Left cardiac atrium (tissue), 4 donors: ENCODE measurements at places on chromosomes 11 and 22.

GRCh38 chr11:26478710-26479109 lies 93.4 kb downstream of the MUC15 start:
- no peak for DNase-seq

DNA sequence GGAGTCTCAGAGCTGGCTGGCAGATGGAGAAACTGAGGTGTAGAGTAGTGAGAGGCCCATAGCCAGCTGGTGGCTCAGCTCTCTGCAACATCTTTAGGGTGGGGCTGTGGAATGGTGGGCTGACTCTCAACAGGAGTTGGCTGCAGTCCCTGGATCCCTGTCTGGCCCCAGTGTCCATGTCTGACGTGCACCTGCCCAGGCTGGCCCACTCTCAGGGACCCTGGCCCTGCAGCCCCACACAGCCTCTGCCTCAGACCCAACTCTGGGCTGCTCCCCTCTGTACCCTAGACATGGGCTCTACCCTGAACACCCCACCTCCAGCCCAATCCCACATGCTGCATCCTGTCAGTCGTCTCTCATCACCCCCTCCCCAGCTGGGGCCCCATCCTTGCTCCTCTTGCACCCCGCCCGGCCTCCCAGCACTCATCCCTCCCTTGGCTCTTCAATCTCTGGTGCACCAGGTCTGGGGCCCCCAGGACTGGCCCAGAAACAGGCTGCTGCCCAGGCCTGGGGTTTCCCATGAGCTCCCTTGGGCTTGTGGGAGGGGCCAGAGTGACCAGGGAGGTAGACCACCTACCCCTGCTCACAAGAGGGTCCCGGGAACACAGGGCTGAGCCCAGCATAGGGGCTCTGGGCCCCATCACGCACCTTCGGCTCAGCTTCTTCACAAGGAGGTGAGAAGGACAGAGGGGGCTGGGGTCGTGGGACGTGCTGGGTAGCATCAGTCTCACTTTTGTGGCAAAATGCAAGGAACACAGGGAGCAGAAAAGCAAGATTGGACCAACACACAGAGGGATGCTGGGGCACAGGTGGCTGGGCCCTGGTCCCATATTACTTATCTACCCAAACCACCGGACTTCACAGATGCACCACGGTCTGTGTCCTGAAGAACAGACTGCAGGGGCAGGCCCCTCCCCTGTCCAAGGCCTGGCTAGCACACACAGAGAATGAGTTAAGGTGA lies 31.5 kb downstream of the ARVCF start:
- no peak for DNase-seq

GRCh38 chr11:120256779-120257178 lies 16.8 kb downstream of the POU2F3 start:
- no peak for DNase-seq

DNA sequence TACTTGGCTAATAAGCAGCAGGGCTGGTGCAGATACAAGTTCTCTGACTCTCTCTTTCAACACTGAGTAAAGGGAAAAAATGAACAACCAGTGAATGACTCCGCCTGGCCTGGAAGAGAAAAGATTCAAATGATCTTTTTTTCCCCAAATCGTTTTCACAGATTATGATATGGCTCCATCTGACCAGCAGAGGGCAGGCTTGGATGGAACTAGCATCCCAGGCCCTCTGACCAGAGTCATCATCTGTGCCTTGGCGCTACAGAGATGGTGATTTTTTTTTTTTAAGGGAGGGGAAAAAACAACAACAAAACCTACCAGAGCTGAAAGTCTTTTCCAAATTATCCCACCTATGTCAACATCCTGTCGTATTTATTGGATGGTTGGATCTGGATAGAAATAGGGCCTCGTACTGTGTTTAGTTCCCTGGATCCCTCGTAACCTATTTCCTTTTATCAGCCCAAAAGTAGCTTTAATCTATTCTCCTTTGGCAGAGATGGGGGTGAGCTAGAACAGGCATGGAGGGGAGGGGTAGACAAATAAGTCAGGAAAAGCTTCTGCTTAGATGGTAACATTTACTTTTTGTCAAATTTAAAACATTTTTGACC lies 69.7 kb downstream of the PRSS23 start:
- DNase-seq: peak; percentile 72

GRCh38 chr11:44313761-44314489 lies 4.0 kb upstream of the ALX4 start:
- DNase-seq: no peak
